ENCODE measurements at places on chromosomes 6 and 20.

- no peak for DNase-seq
Observed at GRCh38 chr20:25279403-25279802, 31.5 kb downstream of the PYGB start.

- DNase-seq, result no peak
Observed at GRCh38 chr6:110882274-110882619, 7.7 kb downstream of the AMD1 start.

GRCh38 chr6:142631517-142632385, 313.2 kb downstream of the HIVEP2 start:
- DNase-seq, result peak; percentile 10

DNA sequence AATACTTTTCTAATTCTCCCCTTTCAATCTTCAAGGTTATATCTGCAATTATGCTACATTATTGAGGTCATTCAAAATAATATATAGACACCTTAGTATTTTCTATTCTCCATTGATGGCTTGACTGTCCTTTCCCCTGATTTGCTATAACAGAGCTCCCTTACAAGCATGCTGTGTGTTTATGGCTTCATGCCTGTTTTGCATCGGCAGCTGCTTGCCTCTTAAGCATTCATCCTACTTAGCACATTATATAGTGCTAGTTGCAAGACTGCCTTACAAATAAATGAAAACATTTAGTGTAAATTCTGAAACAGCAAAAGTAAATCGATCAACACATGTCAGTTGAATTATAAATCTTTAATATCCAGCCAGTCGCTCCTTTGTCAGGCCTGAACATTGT, 476.2 kb upstream of the POU3F2 start:
- DNase-seq, result no peak

GRCh38 chr6:113411011-113411410, 446.1 kb upstream of the MARCKS start:
- no peak for DNase-seq

DNA sequence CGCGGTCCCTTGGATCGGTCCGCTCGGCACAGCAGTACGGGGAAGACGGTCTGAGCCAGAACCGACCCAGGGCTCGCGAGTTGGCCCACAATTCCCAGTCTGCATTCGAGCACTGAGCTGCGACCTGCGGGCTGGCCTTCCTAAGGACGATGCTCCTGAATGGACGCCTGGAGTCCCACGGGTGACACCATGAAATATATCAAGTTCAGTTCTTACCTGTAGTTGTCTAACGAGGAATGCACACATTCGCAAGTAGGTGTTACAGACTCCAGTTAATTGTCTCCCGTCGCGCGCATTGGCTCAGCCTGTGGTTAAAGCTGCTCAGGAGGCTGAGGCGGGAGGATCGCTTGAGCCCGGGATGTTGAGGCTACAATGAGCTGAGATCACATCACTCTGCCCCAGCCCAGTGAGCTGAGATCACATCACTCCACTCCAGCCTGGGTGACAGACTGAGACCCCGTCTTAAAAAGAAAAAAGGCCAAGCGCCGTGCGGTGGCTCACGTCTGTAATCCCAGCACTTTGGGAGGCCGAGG, 802 bp downstream of the PEX7 start:
- DNase-seq, result no peak

DNA sequence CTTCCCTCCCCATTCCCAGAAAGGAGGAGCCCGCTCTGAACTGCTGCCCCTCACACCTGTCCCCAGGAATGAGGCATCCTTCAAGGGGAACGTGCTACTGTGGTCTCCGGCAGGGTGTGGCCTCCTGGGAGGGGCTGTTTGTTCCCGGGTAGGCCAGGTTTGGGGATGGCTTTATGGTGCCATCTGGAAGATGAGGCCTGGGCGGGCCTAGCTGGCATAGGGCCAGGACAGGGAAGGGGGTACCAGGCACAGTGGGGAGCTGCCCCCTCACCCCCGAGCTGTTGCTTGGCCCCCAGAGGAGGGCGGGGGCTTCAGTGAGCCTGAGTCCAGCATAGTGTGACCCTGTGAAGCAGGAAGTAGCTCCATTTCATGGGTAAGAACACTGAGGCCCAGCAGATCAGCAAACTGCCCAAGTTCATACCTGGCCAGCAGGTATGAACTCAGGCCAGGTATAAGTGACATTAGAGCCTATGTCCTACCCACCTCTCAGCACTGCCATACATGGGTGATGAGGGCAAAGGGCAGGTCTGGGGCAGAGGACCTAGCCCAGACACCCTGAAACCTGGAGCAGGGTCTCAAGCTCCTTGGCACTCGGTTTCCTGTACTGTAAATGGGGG, 17.5 kb upstream of the SPDEF start:
- no peak for DNase-seq

DNA sequence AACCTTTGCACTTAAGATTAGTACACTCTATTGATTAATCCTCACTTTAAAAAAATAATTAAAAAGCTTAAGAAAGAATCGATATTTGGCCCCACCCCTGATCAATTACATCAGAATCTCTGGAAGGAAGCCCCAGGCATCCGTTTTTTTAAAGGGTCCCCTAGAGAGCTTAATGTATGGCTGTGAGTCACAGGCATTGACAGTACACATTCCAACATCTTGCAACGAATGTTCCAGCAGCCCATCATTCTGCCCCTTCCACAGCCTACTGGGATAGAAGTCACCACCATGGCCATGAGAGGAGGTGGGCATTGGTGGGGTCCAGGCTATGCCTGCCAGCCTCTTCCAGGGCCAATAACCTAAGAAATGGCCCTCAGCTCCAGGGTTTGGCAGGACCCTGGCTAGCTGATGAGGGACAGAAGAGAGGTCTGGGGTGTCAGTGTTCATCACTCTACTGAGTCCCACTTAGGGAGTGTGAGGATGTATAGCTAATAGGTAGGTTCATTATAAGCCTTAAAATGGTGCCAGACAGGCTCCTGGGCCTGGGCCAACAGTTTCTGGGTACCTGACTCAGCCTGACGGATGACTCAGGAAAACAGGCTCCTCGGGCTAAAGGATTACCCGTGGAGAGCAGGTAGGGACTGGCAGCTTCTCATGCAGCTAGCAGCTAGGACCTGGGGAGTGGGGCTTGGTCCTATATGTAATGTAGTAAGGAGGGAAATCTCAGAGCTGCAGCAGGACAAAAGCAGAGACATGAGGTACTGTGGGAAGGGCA, 40.4 kb downstream of the MDGA1 start:
- DNase-seq, result no peak

DNA sequence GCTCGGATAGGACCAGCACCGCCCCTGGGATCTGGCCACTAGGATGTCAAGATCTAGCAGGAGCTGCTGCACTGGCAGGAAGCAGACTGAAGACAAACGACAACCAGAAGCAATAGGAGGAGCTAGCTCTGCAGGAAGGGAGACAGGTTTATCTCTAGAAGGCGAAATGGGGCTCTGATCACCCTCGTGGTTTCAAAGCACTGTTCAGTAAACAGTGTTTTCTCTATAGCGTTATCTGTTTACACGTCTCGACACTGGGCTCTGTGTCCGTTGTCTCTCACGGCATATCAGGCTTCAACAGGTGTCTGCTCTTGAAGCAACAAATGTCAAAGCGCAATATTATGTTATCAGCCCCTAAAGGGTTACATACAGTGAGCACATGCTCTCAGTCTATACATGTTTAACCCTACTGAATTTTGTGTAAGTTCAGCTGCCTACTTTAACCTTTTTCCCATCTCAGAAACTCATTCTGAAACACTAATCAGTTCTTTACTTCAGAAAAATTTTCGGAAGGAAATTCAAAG, 23.8 kb downstream of the TMEM14B start:
- DNase-seq, result no peak

DNA sequence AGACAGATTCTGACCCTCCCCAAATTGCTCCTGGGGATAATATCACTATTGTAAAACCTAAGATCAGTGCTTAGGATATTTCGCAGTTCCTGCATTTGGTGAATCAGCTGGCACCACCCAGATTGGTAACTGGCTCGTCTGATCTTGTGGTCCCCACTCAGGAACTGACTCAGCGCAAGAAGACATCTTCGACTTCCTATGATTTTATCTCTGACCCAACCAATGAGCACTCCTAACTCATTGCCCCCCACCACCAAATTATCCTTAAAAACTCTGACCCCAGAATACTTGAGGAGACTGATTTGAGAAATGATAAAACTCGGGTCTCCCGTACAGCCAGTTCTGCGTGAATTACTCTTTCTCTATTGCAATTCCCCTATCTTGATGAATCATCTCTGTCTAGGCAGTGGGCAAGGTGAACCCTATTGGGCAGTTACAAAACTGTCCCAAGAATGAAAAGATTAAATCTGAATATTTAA, 55.7 kb upstream of the PRND start:
- no peak for DNase-seq

- DNase-seq, result no peak
Observed at GRCh38 chr6:119938752-119939151, 589.2 kb upstream of the MAN1A1 start.

GRCh38 chr6:3929281-3929798, 80.2 kb downstream of the FAM50B start:
- DNase-seq, result peak; percentile 90

DNA sequence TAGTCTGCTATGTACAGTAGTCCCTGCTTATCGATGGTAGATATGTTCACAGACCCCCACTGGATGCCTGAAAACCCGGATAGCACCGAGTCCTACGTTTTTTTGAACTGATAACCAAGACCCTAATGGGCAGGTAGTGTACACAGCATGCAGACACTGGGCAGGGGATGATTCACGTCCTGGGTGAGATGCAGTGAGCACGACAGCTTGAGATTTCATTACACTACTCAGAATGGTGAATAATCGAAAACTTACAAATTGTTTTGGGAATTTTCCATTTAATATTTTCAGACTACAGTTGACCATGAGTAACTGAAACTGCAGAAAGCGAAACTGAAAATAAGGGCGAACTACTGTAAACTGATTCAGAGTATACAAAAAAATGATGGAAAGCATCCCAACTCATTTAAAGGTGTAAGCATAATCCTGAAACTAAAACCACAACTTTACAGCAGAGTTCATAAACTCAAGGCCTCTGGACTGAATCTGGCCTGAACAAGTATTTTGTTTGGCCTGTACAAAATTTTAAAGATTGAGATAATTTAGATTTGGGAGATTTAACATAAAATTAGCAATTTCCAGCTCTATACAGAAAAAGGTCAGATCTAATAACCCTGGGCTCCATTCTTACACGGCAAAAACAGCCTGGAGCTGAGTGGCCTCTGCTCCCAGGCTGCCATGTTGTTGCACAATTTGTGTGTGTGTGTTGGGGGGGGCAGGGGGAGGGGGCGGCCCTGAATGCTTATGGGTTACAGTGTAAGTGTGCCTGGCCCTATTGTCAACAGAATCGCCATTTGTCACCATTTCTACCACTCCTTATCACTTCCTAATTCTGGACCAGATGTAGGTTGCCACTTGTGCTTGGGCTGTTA, 34.9 kb downstream of the RNF24 start:
- peak; percentile 45 for DNase-seq

GRCh38 chr6:15391500-15391899, 145.6 kb downstream of the JARID2 start:
- no peak for DNase-seq

DNA sequence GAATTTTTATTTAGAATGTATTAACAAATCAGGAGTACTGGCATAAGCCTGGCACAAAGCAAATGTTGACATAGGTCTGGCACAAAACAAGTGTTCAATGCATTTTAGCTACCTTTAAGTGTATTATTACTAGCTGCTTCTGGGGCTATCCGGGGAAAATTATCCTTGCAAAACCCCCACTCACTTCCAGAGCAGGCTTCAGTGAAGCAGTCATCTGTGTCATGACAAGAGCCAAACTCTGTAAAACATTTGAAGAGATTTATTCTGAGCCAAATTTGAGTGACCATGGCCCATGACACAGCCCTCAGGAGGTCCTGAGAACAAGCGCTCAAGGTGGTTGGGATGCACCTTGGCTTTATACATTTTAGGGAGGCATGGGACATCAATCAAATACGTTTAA, 6.4 kb upstream of the TRIM38 start:
- no peak for DNase-seq

DNA sequence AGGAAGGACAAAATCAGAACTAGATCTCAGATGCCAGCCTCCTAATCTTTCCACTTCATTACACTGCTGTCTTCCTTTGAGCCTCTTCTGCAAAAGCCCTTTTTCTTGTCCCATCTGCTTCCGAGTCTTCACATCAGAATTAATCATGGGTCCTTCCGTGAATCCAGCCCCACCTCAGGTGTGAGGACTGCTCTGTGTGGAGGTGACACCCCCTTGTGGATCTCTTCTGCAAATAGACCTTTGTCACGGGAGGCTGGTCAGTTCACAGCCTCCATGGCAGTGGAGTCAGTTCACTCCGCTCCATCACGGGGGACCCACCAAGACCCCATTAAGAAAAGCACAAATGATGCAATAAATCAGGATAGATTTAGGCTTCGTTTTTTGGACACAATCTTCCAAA, 171.1 kb downstream of the ADAT2 start:
- DNase-seq, result no peak

- DNase-seq, result no peak
Observed at GRCh38 chr20:47353692-47354463, 2.6 kb downstream of the ZMYND8 start.

GRCh38 chr6:168517742-168518347, 76.9 kb downstream of the SMOC2 start:
- no peak for DNase-seq

DNA sequence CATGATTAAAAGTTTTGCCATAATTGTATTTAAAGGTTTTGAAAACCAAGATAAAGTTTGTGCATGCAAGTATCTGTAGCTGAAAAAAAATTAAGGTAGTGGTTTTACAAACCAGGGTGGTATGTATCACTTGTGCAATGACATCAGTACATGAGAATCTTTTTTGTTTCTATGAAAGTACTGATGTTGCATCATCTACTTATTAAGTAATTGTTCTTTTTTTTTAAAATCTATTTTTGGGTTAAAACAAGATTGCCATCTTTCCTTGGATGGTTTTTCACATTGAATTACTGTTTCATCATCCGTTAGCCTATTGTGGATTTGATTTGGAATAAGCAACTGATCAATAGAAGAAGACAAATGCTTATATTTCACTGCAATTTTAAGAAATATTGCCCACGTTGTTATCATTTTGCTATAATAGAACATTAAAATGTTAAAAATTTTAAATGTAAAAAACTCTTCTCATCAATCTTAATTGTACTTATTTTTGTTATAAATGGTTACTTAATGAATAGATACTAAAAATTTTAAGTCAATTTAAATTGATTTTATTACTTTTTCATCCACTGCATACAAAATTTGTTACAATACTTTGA, 39.8 kb upstream of the TAGAP start:
- peak; percentile 10 for DNase-seq

- DNase-seq, result no peak
Observed at GRCh38 chr6:50520326-50521266, 192.7 kb upstream of the TFAP2D start.

- no peak for DNase-seq
Observed at GRCh38 chr20:5190444-5190843, 63.6 kb downstream of the CDS2 start.

GRCh38 chr6:154502553-154502952, 7.9 kb downstream of the CNKSR3 start:
- DNase-seq, result no peak

All from GM04504 (cell line).